ENCODE measurements at places on chromosomes 2 and 18.

DNA sequence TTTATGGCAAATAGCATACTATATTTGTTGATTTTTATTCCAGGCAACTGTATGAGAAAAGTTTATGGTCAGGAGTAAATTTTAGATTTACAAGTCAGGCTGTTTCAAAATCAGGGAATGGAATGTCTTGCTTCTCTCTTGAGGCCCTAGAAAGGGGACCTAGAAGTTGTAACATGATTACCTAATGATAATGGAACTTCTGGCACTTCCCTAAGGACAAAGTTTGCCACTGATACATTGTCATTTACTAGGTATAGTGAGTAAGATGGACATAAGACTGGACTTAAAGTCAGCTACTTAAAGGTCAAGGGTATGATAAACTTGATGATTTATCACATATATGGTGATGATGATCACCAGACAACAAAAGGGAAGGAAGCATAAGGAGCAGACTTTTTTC, 103.3 kb upstream of the VRK2 start:
- no peak for DNase-seq

- DNase-seq = no peak
Observed at GRCh38 chr2:160687629-160688028, 194.0 kb upstream of the RBMS1 start.

DNA sequence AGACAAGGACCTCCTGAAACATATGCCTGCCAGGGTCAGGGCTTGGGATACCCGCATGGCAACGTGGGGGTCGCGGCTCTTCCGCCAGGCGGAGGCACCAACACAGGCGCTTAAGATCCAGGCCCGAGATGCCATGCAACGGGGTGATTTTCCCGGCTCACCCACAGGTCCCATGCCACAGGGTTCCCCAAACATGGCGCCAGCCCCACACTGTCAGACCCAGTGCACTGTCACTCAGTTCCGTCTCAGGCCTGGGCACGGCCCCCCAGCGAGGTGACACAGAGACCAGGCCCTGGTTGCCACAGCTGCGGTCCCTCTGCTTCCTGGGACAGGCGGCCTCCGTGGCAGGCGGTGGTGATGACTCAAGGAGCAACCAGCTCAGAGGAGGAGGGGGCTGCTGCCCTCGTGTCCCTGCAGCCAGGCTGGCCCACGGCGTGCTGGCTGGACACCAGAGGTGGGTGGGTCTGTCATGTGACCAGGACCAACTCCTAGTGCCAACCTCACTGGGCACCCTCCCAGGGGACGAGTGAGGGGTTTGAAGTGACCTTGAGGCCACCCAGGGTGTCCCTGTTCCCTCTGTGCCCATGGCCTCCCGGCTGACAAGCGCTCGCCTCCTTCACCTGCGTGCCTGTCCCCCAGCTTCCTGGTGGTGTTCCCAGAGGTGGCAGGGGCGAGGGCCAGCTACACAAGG, 4.9 kb downstream of the PDCD1 start:
- no peak for DNase-seq

DNA sequence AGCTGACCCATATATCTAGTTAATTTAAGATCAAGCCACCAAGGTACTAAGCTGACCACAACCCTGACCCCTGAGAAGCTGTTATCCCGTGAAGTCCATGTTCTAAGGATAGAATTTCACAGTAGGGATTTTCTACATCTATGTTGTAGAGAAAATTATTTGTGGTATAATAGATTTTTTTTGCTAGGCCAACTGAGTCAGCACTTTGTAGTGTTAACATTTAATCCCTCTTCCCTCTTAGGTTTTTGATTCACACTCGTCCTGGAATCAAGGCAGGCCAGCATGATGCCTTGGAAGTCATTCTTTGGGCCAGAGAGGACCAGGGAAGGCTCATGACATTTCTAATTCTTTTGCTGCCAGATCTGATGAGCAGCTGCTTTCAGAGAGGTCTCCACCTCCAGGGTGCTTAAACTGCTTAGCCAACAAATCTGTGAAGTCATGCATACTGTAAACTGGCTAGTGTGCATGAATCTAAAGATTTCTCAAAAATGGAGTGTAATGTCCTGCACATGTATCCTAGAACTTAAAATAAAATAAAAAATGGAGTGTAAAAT, 102.5 kb downstream of the RBM43 start:
- DNase-seq = no peak

GRCh38 chr2:237421542-237422116, 7.7 kb upstream of the COL6A3 start:
- DNase-seq = peak; percentile 59

- no peak for DNase-seq
Observed at GRCh38 chr2:52477166-52477565, 1290.4 kb upstream of the CHAC2 start.

- no peak for DNase-seq
Observed at GRCh38 chr2:131058214-131058843, 34.9 kb downstream of the FAM168B start.

GRCh38 chr2:125573432-125573831, 1082.5 kb upstream of the GYPC start:
- DNase-seq = no peak

DNA sequence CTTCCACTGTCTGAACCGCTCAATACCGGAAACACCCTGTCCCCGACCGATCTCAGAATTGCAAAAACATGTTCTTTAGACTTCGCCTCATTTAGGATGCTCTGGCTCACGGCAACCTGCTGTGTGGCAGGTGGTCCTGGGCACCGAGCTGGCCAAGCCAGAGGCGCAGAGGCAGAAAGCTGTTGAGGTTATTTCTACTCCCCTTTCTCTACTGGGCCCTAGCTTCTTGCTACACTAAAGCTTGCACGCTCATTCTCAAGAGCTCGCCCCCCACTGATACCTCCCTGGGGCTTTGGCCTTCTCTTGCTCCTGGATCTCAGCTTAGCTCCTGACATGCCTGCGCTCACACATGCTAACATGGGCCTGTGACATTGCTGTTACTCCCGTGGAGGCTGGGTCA, 417.4 kb downstream of the LPIN1 start:
- no peak for DNase-seq

GRCh38 chr2:162328424-162329157, 10.1 kb upstream of the IFIH1 start:
- DNase-seq = no peak

DNA sequence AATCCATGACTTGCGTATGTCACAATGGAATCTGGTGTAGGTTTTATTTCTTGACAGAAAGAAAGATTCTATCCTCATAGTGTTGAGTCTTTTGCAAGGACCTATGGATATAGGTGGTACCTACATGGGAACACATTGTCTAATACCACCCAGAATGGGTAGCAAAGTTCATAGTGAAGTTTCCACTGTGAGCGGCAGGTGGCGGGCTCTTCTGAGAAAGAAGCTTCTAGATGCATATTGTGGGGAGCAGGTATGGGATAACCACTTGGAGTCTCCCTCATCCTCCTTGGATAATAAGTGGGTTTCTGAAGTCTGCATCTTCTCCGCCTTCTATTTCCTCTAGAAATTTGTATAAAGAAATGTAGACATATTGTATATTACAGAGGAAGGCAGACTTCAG, 44.9 kb downstream of the LINC00305 start:
- no peak for DNase-seq

GRCh38 chr2:182715121-182715891, 751 bp upstream of the DNAJC10 start:
- no peak for DNase-seq

DNA sequence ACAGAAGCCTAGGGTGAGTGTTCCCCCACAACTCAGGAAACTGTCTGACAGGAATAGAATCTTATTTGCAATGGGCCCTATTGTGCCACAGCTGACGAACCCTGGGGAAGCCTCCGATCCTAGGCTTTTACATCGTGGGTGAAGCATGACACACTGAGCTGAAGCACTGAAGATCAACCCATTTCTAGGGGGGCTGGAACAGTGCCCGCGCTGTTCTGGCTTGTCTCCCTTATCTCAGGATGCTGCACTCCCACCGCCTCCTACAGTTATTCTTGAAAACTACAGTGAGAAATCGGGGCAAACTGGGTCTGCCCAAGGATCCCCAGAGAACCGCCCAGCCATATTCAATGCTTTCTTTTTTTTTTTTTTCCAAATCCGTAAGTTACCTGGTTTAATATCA, 41.1 kb downstream of the NETO1 start:
- DNase-seq = no peak

DNA sequence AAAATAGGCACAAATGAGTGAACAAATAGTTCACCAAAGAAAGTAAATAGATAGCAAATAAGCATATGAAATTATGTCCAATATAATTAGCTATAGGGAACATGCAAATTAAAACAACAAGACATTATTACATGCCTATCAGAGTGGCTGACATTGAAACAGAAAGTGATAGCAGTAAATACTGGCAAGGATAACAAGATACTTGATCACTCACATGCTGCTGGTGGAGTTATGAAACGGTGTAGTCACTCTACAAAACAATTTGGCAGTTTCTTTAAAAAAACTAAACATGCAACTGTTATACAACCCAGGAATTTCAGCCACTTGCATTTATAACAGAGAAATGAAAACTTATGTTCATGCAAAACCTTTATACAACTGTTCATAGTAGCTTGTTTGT, 439.2 kb upstream of the ACVR2A start:
- no peak for DNase-seq

DNA sequence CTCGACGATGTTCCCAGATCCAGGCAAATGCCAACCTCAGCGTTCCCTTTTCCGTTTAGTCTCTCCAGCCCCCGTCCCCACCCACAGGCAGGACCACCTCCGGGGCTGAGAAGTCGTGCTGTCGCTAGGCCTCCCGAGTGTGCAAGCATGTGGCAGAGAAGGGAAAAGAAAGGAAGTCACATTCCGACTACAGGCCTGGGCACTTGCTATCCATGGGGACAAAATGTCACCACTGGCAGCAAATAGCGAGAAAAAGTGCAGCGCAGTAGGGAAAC, 420 bp downstream of the PIGN start:
- no peak for DNase-seq

DNA sequence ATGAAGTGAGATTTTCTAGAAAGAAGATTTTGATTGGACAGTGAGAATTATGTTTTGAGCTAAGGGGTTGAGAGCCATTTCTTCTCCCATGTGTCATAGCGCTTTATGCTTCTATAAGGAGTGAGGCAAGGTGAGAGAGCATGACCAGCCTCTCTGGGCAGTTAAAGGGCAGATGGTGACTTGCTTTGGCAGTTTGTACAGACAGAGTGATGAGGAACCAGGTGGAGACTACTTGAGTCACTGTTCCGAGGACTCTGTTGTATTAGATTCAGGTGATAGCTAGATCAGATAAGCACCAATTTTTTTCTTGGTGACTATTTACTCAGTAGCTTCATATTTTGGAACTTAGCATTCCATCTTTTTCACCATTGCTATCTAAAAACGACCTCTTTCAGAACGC, 4.5 kb downstream of the CRIM1 start:
- DNase-seq = no peak

GRCh38 chr2:36819095-36819711, 122.7 kb downstream of the VIT start:
- no peak for DNase-seq

GRCh38 chr18:70454704-70455322, 166.0 kb downstream of the SOCS6 start:
- DNase-seq = no peak

All from omental fat pad (tissue), 4 donors.